ENCODE measurements at places on chromosomes 6 and 20.

GRCh38 chr6:158026901-158027589, 45.4 kb downstream of the SYNJ2 start:
- no peak for DNase-seq

GRCh38 chr6:87736809-87737540, 34.9 kb upstream of the AKIRIN2 start:
- DNase-seq: no peak

- peak; percentile 29 for DNase-seq
These were observed 33.9 kb upstream of the SGK1 start for GRCh38 chr6:134351615-134352474.

- DNase-seq: peak; percentile 57
These were observed 5.3 kb downstream of the OARD1 start for GRCh38 chr6:41066867-41067304.

DNA sequence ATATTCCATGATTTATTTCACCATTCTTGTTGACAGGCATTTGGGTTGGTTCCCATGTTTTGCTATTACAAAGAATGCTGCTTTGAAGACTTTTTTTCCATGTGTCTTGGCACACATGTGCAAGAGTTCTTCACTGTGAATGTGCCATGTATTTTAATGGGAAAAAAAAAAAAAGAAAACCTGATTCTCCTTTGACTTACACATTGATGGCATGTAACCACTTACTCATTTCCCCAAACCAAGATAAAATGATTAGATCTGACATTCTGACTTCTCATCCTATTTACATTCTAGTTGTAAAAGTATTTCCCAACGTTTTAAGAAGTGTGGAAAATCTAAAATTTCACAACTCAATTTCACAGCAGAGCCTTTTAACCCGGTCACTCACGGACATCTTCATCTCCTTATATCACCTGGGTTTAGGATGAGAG, 4.4 kb downstream of the CAP2 start:
- no peak for DNase-seq

- DNase-seq: no peak
These were observed 28.6 kb downstream of the MAPK14 start for GRCh38 chr6:36056178-36056577.

- no peak for DNase-seq
These were observed 4.9 kb downstream of the TOMM34 start for GRCh38 chr20:44955270-44955669.

GRCh38 chr6:38909015-38909730, 139.4 kb upstream of the GLP1R start:
- no peak for DNase-seq

- peak; percentile 80 for DNase-seq
These were observed 646 bp upstream of the CPNE5 start for GRCh38 chr6:36839749-36840431.

DNA sequence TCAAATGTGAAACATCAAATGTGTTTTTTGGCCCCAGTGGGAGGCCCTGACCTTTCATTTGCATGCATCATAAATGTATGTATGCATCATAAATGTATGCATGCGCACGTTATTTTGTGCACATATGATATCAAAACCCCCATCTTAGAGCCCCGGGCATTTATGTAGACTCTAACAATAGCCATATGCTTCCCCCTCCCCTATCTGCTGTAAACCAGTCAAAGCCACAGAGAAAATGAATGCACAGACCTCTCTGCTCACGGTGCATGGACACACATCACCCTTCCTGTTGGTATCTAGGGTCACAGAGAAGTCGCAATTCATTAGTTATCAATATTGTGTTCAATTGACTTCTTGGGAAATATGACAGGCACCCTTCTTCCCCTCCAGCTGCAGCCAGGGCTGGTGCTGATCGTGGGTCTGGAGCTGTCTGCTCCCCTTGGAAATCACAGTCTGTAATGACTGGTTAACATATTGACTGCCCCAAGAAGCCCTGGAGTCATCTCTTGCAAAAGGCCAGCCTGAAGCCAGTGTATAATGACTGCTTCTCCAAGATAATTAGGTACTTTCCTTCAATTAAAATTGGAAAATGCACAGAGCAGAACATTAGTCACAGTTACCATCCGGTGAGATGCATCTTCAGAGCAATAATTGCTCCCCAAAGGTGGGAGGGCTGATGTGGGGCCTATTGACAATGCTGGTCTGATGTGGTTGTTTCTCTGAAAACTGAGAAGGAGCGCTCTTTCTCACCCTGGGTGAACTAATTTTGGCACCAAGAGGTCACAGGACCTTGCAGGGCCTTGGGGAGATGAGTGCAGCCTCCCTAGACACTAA, 532.2 kb downstream of the CDH26 start:
- no peak for DNase-seq

GRCh38 chr6:4970739-4971395, 33.0 kb downstream of the RPP40 start:
- DNase-seq: no peak

DNA sequence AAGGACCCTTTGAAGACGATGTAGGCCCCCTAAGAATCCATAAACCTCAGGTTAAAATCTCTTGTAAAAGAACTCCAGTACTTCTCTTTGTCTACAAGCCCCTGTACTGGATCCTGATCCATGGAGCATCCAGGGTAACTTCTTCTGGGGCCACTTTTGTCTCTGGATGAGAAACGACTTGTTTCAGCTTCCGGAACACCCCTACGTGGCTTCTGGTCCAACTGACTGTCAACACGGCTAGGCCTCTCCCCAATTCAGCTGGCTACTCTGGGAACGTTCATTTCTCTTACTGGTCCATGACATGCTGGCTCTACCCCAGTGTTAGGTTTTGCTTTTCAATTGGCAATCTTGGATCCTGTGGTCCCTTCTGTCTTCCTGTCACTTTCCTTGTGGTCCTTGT, 198.0 kb downstream of the BACH2 start:
- no peak for DNase-seq

DNA sequence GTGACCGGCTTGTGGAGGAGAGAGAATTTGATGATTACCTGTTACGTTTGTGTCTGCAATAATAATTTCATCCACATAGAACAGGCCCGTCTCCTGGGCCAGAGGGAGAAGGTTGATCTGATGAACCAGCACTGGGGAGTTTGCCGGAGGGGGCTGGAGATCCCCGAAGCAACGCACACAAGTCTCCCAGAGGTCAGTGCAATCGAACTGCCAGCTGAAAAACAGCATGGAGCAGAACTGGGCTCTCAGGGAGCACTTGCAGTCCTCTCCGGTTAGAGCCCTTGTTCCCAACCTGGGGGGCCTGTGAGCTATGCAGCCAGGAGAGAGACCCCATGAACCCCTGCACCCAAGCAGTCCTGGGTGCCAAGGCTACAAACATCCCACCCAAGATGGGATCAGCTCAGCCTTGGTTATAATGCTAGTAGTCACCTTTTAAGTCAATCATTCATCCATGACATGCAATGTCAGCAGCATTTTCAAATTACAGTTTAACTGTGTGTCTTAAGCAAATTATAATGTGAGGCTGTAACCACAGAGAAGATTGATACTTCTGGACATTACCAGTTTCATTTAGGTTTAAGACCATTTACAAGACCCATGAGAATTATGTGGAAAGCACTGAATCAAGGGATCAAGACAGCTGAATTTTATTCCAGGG, 34.2 kb downstream of the PKHD1 start:
- DNase-seq: no peak

DNA sequence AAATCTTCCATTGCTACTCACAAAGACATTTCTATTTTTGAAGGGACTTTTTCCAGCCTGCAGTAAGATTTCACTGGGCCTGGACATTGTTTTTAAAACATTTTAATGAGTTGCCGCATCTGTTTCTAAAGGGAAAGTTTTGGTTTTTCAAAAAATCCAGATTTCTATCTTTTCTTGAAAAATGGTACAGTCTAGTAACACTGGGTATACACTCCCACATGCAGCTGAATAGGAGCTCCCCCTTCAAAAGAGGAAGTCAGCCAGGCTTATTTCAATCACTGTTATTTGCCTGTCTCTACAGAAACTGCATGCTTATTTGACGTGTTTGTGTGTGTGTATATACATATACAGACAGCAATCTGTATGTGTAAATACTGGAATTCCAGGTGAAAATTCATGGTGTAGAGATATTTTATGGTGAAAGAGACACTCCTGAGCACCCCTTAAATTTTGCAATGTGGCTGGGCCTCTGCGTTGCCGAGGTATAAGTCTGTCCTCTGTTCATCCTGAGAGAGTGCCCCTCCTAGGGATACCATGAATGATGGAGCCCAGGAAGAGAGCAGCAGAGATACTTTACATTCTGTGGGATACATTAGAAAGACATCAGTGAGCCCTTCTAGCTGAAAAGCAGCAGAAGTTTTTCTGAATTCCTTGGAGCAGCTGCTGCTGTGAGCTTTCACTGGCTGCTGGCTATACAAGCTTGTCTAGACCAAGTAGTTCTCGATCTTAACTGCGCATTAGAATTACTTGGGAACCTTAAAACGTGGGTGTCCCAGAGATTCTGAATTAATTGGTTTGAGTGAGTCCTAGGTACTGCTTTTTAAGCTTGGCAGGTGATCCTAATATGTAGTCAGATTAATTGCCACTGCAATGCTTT, 12.0 kb upstream of the ABRACL start:
- no peak for DNase-seq

DNA sequence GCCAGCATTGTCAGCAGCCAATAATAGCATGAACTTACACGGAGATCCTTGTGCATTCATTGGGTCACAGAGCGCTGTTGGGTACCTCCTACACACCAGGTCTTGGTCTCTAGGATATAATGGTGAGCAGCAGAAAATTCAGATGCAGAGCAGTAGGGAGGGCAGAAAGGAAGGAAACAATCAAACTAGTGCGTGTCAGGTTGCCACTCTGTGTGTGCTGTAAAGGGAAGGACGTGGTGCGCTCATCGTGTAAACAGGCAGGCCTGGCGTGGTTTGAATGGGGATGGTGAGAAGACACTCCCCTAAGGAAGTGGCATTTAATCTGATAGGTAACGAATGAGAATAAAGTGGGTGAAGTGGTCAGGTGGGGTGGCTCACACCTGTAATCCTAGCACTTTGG, 336.4 kb downstream of the CDH26 start:
- DNase-seq: no peak

GRCh38 chr20:3800256-3800877, 4.3 kb downstream of the CDC25B start:
- peak; percentile 55 for DNase-seq

- peak; percentile 66 for DNase-seq
These were observed at the start of gene PLAGL1 for GRCh38 chr6:144008120-144008811. Gene PLAGL1, minus strand, starts transcription at chr6:144008259. Its CDS starts 60,123 bp downstream, at chr6:143948136.

GRCh38 chr6:149483334-149483725, 1.5 kb downstream of the ZC3H12D start:
- no peak for DNase-seq

- DNase-seq: no peak
These were observed 37.2 kb downstream of the TRMT6 start for GRCh38 chr20:5913166-5913565.

DNA sequence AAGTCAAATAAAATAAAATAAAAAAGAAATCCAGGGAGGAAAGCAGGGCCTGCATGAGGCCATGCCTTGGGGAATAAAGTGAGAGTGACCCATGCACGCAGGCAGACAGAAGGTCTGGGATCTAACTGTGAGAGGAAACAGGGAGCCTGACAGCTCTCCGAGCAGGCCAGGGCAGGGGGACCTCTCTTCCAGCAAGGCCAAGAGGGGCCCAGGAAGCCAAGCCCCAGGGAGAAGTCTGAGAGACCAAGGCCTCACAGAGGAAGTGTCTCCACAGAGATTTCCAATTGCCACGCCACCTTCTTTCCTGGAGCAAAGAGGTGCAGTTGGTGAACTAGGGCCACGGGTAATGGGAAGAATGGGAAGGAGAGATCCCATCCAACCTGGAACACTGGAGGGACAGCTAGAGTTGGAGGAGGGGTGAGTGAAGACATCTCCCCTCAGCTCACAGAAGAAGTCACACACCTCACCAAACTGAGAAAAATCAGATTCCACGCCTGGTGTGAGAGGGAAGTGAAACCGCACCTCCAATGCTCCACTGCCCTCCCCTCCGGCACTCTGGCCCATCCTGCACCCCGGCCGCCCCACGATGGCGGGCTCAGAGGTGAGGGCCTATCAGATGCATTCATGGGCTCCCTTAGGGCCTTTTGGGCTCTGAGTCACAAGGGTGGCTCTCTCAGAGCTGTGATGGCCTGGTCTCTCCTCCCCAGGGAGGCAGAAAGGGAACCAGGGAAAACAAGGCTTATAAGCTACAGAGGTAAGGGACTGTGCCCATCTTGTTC, 25.1 kb upstream of the TAF8 start:
- no peak for DNase-seq

DNA sequence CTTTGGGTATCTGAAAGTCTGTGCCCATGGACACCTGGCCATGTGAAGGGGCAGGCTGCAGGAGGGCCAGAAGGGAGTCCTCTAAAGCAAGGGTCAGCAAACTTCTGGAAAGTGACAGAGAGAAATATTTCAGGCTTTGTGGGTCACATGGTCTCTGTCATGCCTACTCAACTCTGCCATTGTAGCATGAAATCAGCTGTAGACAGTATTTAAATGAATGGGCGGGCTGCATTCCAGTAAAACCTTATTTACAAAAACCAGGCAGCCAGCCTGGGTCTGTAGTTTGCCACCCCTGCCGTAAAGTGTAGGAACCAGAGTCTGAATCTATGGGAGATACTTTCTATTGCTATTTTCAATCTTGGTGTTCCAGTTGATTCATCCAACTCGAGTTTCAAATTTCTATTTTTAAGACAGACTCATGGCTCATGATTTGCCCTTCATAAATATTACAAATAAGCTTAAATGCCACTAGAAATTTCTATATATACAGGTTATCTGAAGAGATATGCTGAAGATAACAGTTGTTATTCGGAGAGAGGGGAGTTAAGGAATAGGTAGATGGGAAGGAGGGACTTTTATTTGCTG, 19.0 kb upstream of the ADGRF4 start:
- DNase-seq: no peak

- DNase-seq: no peak
These were observed 36.5 kb downstream of the RARS2 start for GRCh38 chr6:87553159-87553765.

DNA sequence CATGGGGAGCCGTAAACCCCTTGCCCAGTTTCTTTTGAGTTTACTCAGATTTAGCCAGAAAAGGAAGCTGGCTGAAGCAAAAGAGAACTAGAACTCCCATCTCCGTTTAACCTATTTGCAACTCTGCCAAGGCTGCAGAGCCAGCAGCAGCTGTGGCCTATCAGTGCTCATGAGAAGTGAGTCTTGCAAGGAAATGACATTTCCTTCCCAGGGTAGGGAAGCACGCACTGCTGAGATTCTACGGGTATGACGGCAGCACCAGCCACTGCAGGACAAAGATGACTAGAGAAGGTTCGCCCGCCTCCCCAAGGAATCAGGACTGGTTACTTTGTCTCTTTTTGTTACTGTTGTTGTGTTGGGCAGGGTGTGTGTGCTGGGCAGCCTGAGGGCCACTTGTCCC, 47.6 kb downstream of the PPP1R3G start:
- no peak for DNase-seq

GRCh38 chr6:30447237-30447636, 42.1 kb upstream of the HLA-E start:
- DNase-seq: peak; percentile 87

DNA sequence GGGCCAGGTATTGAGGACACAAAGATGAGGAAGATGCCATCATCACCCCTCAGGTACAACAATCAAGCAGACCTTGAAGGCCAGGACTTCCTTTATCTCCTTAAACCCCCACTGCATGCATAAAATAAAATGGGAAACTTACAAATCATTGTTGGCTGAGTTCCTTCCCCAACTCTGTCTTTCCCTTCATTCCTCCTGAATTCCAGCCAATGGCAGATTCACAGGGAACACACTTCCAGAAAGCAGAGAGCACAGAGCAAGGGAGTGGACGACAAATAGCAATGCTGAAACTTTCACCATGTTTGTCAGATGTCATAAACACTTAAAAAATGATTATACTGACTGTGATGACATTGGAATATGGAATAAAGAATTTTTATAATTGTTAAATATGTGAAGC, 37.3 kb upstream of the NXT1 start:
- DNase-seq: no peak

- no peak for DNase-seq
These were observed 260.4 kb downstream of the RNGTT start for GRCh38 chr6:88702956-88703556.

All from iPS-NIHi11 (cell line).